ENCODE measurements at places on chromosomes 6 and 20.

DNA sequence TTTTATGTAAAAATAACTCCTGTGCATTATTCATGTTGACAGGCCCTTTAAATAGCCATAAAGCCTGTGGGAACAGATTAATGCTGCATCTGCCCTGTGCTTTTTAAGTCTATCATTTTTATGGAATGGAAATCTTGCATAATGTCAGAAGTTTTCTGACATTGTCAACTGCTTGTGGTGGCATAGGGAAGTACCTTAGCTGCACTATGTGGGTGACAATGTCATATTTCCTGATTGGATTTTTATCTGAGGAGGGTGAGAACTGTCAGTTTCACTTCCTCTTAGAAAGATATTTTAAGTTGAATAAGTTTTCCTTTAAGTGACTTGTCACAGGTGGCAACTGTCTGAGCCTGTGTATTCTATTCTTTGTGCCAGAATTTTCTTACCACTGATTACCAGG, 267.9 kb downstream of the PLCB1 start:
- no peak for DNase-seq

- no peak for DNase-seq
These were observed 119.1 kb upstream of the PDE10A start for GRCh38 chr6:165782134-165782533.

DNA sequence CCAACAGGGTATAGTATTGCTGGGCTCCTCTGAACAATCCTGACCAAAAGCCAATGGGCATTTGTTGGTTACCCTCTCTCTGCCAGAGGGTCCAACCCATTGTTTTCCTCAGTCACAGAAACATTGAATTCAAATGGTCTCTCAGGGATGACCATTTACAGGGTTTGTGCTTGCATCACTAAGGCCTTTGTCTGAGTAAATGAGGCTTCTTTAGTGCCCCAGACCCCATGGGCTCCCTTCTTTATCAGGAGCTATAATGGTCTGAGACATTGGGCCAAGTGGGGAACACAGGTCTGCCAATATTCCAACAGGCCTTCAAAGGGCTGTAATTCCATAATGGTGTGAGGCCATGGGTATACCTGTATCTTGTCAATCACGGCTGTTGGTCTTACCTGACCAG, 27.1 kb downstream of the GSTA2 start:
- no peak for DNase-seq

DNA sequence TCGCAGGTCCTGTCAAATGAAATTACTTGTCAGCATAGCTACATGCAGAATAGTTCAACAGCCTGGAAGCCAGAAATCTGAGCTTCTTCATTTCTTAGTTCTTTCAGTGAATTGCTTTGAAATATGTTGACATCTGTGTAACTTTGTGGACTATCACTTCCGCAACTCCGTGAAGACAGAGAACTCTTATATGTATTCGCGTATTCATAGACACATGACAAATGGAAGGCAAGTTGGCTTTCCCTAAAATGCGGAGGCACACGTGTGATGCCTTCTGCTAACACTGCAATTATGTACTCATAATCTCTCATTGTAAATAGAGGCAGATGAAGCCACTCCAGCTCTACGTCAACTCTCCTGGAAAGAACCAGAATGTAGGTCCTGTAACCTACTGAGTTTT, 701.5 kb downstream of the PRKN start:
- DNase-seq, result no peak

GRCh38 chr20:64041781-64042053, 5.7 kb downstream of the C20orf204 start:
- no peak for DNase-seq

DNA sequence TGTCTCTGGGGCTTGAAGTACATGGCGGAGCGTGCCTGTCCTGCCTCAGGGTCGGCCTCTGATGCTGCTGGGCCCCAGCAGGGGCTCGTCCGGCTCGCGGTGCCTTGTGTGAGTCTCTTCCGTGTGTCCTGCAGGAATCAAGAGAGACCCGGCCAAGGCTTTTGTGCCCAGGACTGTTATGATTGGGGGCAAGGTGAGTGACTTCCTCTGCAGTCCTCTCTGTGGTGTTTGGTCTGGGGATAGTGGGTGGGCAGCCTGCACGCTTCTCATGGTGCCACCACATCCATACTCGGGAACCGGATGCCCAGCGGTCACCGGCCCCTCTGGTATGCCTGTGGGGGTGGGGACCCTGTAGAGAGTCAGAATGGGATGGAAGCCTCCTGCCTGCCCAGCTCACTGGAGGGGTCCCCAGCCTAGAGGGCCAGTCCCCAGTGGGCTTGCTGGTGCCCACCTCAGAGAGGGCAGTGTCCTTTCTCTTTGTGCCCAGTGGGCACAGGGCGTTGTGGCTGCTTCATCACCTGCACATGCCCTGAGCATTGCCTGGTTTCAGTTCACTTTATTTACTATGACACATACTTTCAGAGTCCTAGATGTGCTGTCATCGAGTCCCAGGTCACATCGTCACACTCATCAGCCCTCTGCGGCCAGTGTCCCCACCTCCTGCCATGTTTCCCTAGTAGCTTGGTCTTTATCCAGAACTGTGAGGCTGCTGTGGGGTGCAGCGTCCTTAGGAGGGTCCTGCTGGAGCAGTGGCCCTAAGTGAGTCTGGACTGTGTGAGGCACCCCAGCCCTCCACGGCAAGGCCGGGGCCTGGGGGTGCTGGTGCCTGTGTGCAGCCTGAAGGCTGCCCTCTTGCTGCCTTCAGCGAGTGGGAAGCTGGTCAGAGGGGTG, 40.7 kb downstream of the PYGB start:
- DNase-seq, result no peak
